ENCODE measurements at places on chromosomes 7 and 10. TPM values are rescaled to one million over a fixed set of nuclear protein-coding genes. Genes with fewer than 3 reads are reported as not detected.
A peak's percentile ranks its signal among the peaks of the same experiment; 100 is the strongest.

The EN2 gene
- 1.3 TPM for polyA plus RNA-seq

The PRKAR2B gene
- polyA plus RNA-seq, result 1.7 TPM

The ELOVL3 gene
- 0.32 TPM for polyA plus RNA-seq

The CPN1 gene
- polyA plus RNA-seq, result not detected

The SPDYE9 gene
- polyA plus RNA-seq, result not detected

DNA sequence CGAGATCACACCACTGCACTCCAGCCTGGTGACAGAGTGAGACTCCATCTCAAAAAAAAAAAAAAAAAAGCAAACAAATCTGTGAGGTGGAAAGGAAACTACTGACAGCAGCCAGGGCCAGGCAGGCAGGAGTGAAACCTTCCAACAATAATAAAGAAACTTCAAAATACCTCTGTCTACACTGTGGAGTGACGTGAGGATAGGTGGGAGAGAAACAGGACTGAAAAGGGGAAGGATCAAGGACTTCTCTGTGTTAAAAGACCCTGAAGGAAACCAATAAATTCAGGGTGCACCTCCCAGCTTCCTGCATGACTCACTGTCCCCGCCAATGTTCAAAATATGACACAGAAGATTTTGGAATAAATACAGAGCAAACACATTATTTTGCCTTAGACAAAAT, 82.9 kb downstream of the KIAA1549 start:
- DNase-seq, result no peak

DNA sequence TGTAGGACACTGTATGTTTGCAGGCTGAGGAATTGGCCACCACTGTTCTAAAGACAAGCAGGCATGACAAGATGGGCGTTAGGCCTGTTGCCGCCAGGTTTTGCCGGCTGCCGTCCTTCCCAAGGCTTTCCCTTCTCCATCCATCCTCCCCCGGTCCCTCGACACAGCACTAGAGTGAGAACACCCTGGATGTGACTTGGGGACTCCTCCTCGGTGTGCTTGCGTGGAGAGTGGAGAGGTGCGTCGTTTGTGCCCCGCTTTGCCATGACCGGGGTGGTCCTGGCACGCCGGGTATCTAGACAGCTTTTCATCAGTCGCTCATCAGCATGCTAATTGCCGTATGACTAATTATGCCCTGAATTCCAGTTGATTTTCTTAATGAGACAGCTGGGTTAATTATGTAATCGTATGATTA, 206.6 kb upstream of the SH2B2 start:
- DNase-seq, result no peak

DNA sequence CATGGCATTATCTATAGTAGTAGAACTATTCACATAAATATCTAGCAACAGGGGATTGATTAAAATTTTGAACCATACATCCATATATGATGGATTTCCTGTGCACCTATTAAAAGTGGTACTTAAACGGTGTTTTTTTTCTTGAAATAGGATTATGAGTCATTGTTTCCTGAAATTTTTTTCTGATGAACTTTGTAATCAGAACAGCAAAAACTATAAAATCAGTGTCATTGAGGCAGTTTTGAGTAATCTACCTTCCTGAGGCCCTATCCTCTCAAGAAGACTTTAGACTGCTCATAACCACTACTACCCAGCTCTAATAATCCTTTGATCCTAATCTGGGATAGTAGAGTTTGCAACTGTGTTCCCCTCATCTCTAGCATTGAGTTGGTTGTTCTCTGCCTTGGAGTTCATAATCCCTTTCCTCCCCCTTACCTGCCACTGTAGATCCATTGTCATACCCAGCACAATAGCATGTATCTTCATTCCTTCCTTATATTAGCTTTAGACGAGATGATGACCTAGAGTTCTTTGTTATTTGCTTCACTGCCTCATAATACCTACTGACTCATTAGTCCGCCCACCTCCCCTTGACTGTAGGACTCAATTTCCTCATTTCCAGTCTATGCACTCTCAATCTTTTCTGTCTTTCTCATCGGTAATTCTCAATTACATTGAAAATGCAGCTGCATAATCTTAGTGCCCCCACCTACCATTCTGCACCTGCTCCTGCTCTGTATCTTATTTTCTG, 133.4 kb downstream of the LRRC4 start:
- DNase-seq, result no peak

DNA sequence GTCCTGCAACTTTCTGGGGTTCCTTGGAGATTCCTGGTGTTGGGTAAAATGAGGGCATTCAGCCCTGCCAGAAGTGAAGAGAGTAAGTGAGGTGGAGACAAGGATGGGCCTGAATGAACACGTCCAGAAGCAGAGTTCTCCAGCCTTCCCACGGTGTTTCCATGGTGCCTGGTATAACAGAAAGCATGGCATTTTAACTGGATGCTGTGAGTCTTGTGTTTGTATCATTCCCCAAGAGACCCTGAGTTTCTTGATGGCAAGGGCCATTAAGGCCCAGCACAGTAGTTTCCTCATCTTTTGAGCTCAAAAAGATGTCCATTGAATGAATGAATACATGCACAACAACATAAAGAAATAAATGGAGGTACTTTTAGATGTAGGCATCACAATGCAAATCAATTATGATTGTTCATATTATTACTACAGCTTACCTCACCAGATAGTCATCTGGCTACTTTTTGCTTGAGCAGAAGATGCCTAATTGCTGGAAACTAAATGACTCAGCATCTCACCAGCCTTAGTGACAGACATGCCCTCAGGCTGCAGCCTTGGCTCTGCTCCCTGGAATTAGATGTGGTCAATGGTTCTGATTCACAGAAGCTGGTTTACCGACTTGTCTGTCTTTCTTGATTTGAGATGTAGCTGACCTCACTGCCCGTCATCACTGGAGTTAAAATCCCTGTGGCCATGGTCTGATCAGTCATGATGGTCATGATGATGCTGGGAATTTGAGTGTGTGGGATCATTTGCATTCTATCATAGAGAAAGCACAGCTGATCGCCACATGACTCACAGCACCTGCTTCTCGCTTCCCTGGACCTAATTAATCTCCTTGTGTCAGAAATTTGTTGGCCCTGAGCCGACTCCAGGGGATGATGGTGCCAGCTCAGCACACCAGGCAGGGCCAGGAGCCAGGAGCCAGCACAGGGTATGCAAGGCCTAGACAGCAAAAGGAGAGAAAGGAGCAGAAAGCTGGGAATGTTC, 83.9 kb downstream of the CXCL12 start:
- peak; percentile 55 for DNase-seq

DNA sequence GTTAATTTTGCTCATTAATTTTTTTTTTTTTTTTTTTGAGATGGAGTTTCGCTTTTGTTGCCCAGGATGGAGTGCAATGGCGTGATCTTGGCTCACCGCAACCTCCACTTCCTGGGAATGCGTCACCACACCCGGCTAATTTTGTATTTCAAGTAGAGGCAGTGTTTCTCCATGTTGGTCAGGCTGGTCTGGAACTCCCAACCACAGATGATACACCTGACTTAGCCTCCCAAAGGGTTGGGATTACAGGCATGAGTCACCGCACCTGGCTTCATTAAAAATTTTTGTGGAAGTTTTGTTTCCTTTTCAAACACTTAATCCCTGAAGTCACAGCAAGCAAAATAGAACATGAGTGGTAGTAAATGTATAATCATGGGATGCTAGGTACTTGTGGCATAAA, 857.2 kb upstream of the PHF14 start:
- no peak for DNase-seq

- DNase-seq, result no peak
Measured at GRCh38 chr7:12423997-12424745, 20.5 kb upstream of the VWDE start.

GRCh38 chr7:151415375-151416105, 5.7 kb upstream of the WDR86 start:
- no peak for DNase-seq

GRCh38 chr10:129546106-129546505, 79.1 kb downstream of the MGMT start:
- no peak for DNase-seq

All from psoas muscle (tissue), 8 donors.